Hypothalamus (tissue), 51 donors: ENCODE measurements at places on chromosomes 3 and 15.

GRCh38 chr3:9260305-9260704 is 10.9 kb upstream of the SRGAP3 start:
- no peak for DNase-seq

DNA sequence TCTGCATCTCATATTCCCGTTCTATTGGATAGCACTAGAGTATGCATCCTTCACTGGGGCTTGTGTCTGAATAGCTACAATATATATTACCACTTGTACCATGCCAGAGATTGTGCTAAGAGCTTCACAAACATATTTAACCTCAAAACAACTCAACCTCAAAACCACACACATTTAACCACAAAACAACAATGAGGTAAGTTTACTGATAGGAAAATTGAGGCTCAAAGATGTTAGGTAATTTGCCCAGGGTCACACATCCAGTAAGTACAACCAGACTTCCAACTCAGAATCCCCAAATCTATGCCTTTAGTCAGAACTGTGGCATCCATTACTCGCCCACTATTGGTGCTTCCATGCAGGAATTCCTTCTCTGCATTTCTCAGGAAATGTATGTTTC is 220.0 kb downstream of the FAM43A start:
- DNase-seq = no peak

- DNase-seq = no peak
Measured at GRCh38 chr3:30600572-30600971, 5.8 kb upstream of the TGFBR2 start.

DNA sequence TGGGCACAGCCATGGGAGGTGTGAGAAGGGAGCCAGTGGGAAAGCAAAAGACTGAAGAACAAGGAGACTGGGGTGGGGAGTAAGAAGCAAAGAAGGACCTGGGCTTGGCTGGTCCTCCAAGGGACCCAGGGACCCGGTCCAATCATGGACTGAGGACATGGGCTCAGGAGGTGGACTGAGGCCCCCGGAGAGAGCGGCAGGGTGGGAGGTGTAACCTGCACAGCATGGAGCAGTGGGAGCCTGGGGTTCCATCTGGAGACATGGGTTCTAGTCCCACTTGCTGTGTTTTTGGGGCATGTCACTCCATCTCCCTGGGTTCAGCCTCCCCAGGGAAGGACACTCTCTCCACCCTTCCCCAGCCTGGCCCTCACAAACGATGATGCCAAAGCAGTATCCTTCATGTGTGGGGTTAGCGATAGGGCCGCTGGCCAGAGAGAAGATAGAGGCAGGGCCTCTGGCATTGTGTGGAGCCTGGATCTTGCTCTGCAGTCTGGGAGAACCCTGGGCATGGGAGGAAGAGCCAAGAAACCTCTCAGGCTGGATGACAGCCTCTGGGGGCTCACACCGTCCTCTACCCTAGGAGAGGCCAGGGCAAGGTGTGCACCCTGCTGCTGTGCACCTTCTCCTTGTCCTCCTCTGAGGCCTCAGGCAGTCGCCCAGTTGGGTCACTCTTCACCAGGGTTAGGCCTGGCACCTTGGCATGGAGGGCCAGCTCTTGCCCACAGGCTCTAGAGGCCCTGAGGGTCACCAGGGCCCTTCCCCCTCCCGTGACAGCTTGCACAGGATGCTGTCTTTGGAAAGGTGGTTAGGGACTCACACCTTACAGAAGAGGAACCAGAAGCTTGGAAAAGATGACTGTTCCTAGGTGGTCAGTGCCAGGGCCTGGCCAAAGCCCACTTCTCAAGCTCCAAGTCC is 26.0 kb downstream of the FBXW12 start:
- no peak for DNase-seq

DNA sequence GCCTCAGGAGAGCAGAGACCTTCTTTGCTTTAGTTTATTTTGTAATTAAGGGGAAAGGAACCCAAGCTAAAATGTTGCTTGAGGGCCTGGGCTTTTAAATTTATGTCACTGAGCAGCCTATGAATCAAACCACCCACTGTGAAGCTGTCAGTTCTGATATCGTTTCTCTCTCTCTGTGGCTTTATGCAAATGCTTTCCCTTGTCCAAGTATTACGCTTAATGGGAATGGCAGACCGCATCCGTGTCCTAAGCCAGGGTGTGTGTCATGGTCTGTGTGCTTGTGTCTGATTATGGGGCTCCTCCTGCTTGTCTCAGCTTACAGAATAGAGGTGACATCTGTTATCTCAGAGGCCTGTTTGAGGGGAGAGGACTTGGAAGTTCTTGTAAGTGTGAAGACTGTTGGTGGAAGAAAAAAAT is 82.4 kb downstream of the EBLN2 start:
- DNase-seq = no peak

GRCh38 chr15:92651877-92652575 is 3.5 kb downstream of the FAM174B start:
- no peak for DNase-seq

- DNase-seq = no peak
Measured at GRCh38 chr3:122754929-122755328, 38.7 kb downstream of the HSPBAP1 start.

- no peak for DNase-seq
Measured at GRCh38 chr15:37055481-37055880, 44.9 kb downstream of the MEIS2 start.

DNA sequence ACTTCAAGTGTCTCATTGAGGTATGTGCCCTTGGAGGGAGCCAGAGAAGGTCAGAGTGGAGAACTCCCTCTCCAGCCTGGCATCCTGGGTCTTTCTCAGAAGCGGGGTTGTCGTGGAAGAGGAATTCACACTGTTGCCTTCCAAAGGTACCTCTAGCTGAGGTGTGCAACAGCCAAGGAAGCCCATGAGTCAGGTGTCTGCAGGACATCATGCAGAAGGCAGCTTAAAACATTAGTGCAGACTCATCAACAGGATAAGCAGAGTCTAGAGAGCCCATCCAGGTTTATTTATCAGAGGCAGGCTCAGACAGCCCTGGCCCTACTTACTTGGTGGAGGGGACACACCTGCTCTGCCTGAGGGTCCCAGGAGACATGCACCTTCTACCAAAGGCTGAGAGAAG is 95.6 kb upstream of the TPM1 start:
- DNase-seq = no peak

DNA sequence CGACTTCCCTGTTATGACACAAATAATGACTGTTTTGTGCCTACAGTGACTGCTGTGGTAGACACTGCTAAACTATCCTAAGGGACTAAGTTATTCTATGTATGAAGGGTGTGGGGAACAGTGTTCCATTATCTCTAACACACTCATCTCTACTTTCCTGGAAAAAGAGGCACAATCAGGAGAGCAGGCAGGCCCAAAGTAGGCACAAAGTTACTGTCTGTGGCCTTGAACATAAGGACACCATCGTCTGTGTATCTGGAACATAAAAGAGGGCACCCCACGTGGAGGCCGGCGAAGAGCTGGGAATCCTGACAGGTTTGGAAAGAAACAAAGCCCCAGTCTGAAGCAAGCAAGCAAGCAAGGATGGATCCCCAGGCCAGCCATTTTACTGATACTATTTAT is 1.5 kb downstream of the ABCC5 start:
- no peak for DNase-seq

DNA sequence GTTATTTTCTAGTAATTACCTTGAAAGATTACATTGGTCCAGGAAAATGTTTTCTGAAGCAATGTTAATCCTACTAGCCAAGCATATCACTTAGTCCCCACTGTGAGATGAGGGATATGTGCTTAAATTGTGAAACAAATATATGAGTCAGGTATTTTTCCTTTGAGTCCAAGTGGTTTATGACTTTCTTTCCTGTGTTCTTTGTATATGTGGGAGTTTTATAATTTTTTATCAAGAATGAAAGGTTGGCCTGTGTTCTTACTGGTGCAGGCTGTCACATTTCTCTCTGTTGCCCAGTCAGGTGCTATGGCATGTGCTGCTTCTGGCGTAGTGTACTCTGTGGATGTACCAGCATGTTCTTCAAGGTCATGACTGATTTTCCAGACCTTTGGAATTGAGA is 147.4 kb downstream of the CMSS1 start:
- DNase-seq = no peak

DNA sequence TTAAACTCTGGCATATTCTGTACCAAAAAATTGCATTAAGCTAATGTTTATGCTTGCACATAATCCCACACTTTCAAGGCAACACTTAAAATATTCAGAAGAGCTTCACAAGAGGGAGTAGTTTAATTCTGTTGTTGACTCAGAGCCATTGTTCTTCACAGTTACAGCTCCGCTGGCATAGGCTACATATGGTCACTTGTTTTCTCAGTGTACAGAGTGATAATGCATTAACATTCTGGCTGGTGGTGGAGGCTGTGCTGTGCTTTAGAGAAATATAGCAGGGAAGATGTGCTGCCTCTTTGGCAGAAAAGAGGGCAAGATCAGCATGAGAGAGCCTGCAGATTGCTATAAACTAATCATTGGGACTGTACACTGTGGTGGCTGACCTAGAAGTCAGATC is 13.3 kb downstream of the NLGN1 start:
- no peak for DNase-seq

DNA sequence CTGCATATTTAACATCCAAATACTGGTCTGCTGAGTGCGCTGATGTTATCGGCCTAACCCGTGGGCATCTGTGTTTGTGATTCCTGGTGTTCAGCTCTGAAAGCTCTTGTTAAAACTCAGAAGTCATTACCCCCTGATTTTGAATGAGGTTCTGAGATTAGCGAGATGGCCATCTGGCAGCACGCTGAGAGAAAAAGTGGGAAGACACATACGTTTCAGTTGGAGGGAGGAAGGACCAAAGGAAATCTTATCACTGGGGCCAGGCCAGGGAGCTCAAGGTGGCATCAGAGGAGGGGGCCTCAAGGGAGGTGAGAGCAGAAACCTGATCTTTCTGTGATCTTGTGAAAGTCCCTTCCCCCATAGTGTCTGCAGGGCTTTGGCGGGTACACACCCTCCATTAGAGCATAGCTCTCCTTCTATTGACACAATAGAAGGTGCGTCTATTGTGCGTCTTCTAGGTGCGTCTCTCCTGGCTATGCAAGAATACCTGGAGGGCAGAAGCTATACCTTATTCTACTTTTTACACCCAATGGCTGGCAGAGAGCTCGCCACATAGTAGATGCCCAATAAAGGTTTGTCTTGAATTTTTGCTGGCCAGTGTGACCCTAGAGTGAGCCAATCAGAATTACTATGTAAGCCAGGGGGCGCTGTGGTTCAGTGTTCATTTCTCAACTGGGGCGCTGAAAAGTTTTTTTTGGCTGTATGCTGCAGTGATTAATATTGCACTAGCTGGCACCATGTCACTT is 182.4 kb downstream of the SHQ1 start:
- no peak for DNase-seq

DNA sequence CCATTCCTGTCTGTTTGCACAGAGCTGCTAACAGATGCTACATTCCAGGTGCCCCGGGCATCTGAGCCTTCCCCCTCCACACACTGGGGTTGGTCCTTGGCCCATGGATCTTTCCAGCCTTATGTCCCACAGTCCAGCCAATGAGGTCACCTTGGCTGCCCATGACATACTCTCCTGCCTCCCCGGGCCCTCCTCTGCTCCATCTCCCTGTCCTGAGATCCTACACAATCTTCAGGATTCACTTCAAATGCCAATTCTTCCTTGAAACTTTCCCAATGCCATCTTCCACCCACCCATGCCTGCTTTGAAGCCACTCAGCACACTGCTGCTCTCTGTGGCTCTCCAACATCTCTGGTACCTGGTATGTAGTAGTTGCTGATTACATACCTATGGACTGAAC is 4.3 kb downstream of the CHRNA3 start:
- DNase-seq = no peak

GRCh38 chr3:196554205-196554604 is 14.1 kb downstream of the WDR53 start:
- DNase-seq = no peak

DNA sequence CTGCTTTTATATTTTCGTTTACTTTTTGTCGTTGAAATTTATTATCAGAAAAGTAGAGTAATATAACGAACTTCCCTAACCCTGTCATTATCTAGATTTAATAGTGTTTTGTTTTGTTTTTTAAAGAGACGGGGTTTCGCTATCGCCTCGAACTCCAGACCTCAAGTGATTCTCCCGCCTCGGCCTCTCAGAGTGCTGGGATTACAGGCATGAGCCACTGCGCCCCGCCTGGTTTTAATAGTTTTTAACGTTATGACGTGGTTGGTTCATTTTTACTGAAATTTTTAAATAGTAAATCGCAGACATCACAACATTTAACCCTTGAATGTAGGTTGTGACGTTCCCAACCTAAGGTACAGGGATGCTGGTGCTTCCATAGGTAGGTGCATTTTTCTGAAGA is 1.0 kb downstream of the NGRN start:
- no peak for DNase-seq

DNA sequence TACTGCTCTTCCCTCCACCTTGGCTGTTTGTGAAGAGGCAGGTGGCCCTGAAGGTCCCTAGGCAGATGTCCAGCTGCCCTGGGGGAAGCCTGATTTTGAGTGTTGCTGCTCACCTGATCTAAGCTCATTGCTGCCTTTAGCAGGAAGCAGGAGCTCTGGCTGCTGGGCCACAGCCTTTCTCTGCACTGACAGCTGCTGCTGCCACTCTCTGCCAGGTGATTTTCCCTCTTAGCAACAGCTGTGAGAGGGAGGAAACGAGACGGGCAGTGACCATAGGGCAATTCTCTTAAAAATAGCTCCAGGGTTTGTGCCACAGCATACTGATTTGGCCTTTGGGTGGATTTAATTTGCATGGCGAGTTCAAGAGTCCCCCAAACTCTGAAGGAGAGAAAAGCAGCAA is 415.8 kb upstream of the SEMA6D start:
- DNase-seq = no peak

- DNase-seq = no peak
Measured at GRCh38 chr15:82172506-82172905, 90.0 kb downstream of the EFL1 start.

- DNase-seq = no peak
Measured at GRCh38 chr3:12327021-12327420, 38.2 kb downstream of the PPARG start.

DNA sequence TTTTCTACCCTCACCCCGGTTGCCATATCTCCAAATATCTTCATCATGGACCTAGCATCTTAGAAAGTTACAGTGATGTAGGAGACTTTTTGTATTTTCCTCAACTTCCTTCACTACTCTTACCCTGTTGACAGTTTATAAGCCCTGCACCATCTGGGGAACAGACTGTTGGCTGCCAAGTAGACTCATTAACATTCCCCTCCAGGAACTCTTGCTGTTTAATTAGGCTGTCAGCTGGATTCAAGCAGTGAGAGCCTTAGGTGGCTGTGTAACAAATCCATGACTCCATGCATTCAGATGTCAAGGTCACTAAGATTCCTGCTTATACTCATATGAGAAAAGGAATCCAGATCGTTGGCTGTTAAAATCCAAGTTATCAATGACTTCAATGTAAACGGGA is 198.3 kb downstream of the NAALADL2 start:
- DNase-seq = no peak

- DNase-seq = no peak
Measured at GRCh38 chr3:98343647-98344507, 9.8 kb upstream of the OR5K4 start.

DNA sequence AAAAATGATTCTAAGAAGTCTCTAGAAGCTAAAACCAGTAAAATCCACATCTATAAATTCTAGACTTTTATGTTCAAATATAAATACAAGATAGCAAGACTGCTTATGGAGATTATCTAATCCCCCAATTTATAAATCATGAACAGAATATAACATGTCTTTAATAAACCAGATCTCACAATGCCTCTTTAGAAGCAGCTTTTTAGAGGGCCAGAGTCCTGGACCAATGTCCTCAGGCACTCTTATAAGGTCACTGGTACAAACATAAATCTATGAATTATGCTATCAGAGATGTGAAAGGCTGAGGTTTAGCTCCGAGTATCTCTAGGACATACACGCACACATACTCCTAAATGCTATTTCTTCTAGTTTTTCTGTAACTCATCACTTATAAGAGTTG is 78.3 kb downstream of the ADAM10 start:
- no peak for DNase-seq

- DNase-seq = no peak
Measured at GRCh38 chr3:71389911-71390573, 193.5 kb downstream of the FOXP1 start.
